ENCODE measurements at places on chromosomes 3 and 15.
A peak's percentile ranks its signal among the peaks of the same experiment; 100 is the strongest.

DNA sequence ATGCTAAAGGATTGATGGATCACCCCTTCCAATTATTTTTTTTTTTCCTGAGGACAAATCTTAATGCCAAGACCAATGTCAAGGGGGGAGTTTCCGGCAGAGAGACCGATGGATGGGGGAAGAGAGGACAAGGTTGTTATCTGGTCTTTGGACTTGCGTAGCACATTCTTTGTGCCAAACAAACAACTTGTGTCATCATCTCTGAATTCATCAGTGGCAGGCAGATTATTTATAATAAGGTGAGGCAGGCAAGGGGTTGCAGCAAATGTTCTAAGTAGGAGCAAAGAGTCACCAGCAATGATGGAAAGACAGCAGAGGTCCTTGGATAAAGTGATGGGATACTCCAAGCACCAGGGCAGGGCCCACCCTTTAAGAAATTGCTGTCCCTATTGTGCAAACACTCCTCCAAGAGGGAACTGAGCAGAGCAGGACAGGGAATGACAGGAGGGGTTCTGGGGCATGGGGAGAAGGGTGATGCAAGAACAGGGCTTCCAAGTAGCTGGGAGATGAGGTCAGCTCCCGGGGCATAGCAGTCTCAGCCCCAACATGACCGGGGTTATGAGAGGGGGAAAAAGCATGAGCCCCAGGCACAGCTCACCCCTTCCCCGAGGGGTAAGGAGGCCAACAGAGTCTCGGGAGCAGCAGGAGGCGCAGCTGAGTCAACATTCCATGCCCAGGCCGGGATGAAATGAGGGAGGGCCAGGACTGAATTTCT, 57.4 kb downstream of the ANXA2 start:
- no peak for DNase-seq

DNA sequence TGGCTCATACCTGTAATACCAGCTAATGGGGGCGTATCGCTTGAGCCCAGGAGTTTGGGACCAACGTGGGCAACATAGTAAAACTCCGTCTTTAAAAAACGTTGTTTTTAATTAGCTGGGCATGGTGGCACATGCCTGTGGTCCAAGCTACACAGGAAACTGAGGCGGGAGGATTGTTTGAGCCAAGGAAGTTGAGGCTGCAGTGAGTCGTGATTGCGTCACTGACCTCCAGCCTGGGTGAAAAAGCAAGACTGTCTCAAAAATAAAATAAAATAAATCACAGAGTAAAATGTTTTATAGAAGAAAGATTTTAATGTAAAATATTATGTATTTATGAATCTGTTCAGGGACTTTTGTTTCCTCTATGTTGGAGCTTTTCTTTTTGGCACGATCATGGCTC, 15.3 kb upstream of the STRIT1 start:
- DNase-seq: no peak

- DNase-seq: no peak
Observed at GRCh38 chr3:112136046-112136445, 3.0 kb upstream of the GCSAM start.

GRCh38 chr15:101499863-101500713, 10.6 kb upstream of the PCSK6 start:
- DNase-seq: no peak

DNA sequence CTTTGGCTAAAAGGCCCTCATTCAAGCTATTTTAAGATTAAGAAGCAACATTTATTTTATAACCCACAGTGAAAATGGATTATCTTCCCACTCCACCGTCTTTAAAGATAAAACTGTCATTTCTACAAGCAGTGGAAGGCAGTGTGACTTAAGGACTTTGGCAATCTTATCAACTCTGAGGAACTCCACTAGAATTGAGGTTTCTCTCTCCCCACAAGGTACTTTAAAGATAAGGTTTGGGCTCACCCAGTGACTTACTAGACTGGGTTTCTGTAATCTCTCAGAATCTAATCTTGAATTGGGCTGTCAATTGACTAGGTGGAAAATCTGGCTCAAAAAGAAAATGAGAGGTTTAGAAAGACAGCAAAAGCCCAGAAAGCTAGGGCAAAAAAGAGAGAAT, 21.7 kb downstream of the ZNF385D start:
- no peak for DNase-seq

DNA sequence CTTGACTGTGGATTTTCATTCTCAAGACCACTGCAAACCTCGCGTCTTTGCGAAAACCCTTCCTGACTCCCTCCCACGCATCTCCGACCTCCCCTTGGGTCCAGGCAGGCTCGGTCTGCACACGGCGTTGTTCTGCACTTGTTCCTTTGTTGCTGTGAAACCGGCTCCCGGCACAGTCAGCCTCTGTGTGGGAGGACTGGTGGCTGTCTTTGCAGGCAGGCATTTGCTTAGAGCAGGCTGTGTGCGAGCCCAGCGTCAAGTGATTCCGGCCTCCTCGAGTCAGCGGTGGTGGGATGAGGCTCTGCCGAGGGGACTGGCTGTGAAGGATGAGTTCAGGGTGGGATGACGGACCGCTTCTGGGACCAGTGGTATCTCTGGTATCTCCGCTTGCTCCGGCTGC, 102.6 kb upstream of the ROPN1 start:
- DNase-seq: no peak

DNA sequence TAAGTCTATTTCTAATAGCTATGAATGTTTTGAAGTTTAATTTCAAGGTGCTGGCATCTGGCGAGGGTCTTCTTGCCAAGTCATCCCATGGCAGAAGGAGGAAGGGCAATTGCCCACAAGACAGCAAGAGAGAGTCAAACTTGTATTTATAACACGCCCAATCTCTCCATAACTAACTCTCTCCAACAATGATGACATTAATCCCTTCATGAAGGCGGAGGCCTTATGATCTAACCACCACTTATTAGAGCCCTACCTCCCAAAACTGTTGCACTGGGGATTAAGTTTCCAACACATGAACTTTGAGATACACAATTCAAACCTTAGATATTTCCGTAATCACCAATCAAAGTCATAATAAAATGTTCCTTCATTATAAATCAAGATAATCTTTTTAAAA, 406.9 kb downstream of the CNTN6 start:
- no peak for DNase-seq

- no peak for DNase-seq
Observed at GRCh38 chr3:173762501-173762900, 365.0 kb downstream of the NLGN1 start.

GRCh38 chr3:57729334-57730045, 26.6 kb upstream of the SLMAP start:
- DNase-seq: no peak

GRCh38 chr15:39199076-39199475, 381.8 kb upstream of the THBS1 start:
- DNase-seq: no peak

DNA sequence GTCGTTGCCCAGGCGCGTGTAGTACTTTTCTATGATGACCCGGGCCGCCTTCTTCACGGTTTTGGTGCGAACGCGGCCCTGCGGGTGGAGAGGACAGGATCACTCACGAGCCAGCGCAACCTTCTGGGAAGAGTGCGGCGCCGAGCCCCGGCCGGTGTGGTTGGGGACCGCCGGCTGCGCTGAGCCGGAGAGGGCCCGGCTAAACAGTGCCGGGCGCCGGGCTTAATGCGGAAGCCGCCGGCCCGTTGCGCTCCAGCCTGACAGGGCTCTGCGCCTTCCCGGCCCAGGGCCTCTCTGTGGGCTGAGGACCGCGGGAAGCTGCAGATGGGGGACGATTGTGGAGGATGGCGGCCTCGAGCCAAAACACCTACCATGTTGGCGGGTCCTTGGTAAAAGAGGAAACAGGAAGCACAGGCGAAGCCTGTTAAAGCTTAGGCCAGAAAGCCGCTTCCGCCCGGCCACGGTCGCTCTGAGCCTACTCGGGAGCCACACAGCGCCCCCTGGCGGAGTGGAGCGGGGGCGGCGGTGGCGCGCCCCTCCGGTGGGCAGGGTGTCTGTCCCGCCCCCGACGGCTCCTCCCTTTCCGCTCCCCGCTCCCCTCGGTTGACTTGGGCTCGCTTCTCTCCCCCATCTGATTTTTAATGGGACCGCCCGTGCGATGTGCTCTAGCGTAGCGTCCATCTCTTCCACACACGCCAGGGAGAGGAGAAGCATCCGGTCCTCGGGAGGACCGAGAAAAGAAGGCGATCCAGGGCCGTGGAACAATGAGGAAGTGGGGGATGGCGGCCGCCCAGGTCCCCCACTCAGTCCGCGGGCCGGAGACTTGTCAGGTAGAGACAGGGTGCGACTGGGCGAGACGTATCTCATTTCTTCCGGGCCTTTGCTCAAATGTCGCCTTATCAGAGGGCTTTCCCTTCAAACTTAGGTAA, at the start of gene RPS17:
Gene RPS17 (minus strand): TSS at position 403 of the 929 bp plus-strand sequence. CDS start 29 bp downstream, at position 374.
- peak; percentile 97 for DNase-seq

DNA sequence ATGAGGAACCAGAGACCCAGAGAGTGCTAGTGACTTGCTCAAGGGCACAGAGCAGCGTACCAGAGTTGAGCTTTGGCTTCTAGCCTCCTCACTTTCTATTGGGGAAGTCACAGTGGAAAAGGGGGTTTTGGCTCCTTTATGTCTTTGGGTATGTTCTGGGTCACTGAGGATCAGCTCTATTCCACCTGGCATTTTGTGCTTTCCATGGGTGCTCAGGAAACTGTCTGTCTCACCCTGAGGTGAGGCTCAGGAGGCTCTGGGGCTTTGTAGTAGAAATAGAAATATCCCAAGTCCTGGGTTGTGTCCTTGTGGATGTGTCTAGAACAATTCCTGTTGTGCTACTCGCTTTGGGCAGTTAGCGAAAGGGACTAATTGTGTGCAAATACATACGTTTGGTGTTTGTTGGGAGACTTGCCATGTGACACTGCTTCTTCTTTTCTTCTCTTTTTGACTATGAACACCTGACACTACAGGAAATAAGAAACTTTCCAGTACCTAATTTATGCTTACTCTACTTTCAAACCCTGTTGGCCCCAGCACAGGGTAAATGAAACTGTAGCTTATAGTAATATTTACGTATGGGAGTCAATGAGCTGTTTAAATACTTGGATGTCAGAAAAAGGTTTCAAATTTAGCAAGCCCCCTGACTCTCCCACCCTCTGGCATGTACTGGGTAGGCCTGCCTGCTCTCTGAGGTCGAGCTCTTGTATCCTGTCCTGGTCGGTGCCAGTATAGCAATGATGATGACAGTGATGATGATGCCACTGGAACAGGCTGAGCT, 35.6 kb downstream of the SMAD3 start:
- DNase-seq: no peak

DNA sequence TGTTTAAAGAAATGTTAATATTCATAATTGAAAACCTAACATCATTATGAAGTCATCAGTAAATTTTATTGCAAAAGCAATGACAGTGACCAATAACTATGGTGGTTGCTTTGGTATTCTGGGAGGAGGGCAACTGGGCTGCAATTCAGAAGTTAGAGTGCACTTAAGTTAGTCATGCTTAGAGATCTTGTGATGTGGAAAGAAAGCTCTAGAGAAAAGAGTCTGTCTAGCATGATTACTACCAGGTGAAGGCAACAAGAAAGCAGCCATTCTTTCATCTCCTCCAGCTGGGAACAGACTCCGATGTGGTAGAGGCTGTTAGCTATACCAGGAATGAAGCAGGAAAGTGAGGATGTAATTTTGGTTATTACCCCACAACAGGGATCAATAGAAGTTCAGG, 625.6 kb downstream of the SI start:
- no peak for DNase-seq

DNA sequence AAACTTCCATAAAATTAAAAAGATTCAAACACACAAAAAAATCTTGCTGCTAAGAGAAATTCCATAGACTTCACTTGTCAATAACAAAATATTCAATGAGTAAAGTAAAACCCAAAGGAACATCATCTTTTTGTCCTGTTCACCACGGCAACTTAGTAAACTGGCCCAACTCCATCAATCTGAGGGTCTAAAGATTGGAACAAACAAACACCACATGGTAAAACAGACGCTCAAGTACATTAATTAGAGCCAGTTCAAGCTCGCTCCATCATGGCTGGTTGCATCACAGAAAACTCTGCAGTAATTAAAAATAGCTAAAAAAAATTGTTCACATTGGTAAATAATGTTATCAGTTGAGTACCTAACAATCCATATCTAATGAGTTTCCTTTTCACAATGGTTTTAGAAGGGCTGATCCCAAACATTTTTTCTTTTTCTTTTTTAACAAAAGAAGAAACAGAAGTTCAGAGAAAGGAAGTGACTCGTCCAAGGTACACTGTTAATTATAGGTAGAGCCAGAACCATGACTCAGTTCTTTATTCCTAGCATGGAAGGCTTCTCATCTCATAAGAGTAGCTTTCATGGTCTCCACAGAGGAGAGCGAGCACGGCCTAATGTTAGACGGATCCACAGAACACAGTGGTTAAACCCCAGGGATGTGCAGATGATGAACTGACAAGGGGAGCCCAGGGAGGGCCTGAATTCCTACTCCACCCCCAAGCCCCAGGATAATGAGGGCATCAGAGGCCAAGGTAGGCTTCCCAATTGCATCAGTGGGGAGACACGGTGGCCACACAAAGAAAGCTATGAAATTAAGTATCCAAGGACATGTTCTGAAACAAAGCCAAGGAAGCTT, 79.2 kb upstream of the ARHGEF3 start:
- DNase-seq: no peak

DNA sequence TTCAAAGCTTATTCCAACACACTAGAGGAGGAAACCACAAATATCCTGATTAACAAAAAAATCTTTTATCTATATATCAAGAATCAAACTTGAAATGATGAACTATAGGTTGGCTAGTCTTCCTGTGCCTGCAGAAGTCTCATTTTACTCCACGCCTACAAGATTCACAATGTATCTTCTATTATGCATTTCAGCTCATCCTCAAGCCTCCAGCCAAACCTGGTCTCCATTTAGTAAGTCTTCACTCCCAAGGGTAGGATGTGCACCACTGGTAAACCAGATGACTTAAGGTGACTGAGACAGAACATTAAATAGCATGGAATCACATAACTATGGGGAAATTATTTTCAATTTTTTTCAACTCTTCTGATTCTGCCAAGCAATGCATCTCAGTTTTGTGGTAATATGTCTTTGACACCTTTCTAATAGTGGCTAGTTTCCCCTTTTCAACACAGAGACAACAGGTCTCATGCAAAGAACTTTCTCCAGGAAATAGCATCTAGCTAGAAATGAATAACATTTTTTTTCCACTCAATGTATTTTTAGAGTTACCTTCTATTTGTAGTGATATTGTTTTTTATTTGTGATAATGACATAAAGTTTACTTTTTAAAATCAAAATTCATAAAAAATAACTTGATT, 166.9 kb downstream of the TNIK start:
- DNase-seq: no peak

DNA sequence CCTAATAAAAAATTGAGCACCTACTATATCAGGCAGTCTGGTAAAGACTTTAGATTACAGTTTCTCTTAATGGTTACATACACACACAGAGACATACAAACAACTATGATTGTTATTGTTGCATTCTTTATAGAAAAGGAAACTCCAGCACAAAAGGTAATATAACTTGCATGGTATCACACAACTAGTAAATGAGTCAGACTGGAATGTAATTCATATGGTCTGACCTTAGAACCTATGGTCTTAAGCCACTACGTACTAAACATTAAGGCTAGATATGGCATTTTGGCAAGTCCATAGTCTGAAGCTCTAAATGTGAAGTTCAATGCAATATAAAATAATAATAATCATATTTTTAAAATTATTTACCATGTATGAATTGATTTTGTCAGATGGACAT, 380.6 kb downstream of the LSAMP start:
- DNase-seq: no peak

All from GM19239 (cell line).